ENCODE measurements at places on chromosomes 2 and 18. TPM values are rescaled to one million over a fixed set of nuclear protein-coding genes. Genes with fewer than 3 reads are reported as not detected.

- peak; percentile 75 for DNase-seq
These were observed 8.5 kb downstream of the RAB17 start for GRCh38 chr2:237581751-237582746.

DNA sequence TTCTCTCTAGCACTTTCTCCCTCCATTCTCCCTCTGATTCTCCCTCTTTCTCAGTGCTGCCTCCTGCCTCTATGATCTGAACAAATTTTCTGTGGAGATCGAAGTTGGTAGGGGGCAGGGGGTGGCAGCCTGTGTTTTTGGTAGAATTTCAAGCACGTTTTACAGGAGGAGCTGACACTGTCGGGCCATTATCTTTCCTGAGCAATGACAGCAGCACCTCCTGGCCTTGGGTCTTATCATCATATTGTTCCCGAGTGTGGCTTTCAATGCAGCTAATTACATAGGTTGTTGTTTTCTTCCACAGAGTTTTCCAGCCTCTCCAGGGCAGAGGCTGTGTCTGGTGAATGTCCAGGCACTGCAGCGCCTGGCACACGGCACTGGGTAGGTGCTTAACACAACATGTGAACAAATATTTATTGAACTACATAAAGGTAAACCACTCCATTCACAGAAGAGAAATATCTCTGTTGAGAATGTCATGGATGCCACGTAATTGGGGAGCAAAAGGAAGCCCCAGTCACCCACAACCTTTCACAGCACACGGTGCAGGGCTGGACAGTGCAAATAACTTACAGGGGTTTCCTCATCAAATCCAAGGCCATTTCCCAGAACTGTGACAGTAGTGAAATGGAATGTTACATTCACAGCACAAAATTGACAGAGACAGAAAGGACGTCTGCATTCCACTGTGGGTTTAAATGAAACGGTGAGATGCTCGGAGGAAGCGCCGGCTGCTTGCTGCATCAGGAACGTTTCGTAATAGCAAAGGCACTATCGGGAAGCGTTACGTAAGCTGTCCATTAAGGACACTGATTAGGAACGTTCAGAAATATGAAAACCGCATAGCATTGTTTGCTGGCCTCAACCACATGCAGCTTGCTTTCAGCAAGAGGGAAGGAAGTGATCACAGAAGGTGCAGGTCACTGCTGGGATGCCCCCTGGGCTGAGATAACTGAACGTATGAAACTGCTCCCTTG lies 6.5 kb upstream of the KCNG2 start:
- DNase-seq = no peak

The C2orf78 gene
- total RNA-seq = not detected

- DNase-seq = no peak
These were observed 425.3 kb downstream of the MBD2 start for GRCh38 chr18:53799134-53799533.

DNA sequence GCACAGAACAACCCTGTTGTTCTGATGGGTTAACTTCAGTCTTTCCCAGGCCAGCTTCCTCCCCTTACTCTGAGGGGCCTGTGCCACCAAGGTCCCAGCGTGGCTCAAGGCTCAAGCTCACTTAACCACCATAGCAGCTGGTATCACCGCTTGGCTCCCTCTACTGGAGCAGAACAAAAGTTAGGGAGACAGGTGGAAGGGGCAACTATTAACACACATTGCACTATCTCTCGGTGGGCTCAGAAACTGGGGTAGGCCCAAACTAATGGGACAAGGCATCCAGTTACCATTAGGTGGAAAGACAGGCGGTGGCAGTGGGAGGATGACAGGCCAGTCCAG lies 88.7 kb upstream of the ATL2 start:
- no peak for DNase-seq

DNA sequence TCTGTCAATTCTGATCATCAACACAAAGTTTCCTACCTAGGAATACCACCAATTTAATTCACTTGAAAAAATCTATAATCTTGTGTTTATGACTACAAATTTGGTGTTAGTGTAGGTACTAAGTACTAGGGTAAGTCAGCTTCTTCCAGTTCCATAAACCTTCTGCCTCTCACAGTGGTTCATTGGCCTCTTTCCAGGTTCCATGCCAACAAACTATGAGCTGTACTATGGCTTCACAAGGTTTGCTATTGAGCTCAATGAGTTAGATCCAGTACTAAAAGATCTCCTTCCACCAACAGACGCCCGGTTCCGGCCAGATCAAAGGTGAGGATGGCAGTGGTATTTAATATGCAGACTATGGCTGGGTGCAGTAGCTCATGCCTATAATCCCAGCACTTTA lies 58.8 kb downstream of the PRKRA start:
- DNase-seq = no peak

The NTSR2 gene
- not detected for total RNA-seq

GRCh38 chr2:69914164-69914949 lies 552 bp upstream of the MXD1 start:
- DNase-seq = peak; percentile 99

DNA sequence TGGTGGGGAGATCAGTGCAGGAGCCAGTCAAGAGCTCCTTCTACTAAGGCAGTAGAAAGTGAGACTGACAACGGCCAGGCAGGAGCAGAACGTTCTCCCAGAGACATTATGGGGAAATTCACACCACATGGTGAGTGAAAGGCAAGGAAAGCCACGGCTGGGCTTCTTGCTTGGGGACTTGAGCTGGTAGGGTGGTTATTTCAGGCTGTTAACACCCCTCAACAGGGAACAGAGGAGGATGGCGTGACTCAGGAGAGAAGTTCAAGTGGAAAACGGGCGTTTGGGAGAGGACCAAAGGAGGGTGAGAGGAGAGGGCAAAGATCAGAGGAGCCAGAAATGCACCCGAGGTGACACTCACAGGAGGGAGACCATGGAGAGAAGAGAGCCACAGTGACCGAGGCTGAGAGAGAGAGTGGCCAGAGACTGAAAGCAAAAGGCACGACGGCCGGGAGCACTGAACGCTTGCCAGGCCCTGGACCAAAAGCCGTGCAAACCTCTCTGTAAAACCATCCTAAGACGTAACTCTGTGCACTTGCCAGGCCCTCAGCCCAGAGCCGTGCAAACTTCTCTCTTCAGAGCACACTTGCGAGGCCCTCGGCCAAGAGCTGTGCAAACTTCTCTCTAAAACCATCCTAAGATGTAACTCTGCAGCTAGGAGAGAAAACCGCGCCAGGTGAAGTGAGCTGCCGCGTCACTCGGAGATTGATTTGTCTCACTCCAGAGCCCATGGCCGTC lies 7.7 kb downstream of the TPO start:
- no peak for DNase-seq

GRCh38 chr2:102422910-102423309 lies at the start of gene IL18RAP:
Gene IL18RAP (plus strand): TSS chr2:102423160. CDS start chr2:102423278, 118 bp downstream.
- DNase-seq = no peak

- DNase-seq = no peak
These were observed 803.2 kb upstream of the POU3F3 start for GRCh38 chr2:104050656-104051242.

GRCh38 chr18:46723856-46724415 lies 32.9 kb downstream of the ST8SIA5 start:
- DNase-seq = no peak

- DNase-seq = no peak
These were observed 16.8 kb upstream of the MBOAT2 start for GRCh38 chr2:9020267-9020666.

GRCh38 chr2:42504364-42505230 lies 10.8 kb upstream of the KCNG3 start:
- DNase-seq = no peak

The DNAJC5G gene
- total RNA-seq = 1.5 TPM

DNA sequence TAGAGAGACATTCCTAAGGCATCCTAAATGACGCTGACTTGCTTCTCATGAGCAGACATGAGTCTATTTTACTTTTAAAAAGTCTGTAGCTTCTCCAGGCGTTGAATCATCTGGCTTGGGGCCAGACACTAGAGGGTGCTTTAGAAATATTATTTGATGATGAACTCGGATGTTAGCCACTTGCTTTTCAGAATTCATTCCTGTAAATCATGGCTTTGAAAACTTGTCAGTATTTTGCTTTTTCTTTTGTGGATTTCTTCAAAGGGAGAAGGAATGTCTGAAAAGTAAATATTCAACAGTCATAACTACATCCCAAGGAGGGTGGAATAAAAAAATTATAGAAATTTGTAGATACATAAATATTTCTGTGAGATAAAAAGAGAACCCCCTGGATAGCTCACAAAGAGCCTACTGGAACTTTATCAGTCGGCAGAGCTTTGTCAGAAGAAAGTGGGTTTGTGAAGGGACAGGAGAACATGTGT lies 370.8 kb downstream of the OSR1 start:
- peak; percentile 86 for DNase-seq

DNA sequence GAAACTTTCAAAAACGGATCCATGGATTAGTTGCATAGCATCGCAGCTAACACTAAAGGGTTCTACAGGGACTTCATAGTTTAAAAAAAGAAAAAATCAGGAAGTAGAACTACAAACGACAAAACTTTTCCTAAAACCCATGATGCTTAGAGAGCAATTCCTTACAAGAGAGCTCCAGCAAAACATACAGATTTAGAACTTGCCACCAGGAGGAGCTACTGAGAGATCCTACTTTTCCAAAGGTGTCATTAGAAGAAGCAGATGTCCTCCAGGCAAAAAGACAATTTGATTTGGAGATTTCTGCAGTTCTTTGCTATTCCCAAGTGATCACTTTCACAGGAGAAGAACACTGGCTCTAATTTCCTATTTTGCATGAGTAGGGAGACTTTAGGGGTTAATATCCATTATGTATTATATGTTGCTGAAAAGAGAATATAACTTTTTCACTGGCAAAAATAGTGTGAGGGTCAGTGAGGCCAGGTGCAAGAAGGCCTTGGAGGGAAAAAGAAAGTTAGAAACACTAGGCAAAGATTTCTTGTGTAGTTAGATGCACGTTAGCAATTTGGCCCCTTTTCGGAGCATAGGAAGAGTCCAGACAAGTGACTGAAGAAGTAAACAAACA lies 436.2 kb downstream of the SUCLG1 start:
- DNase-seq = no peak

GRCh38 chr2:60959501-60959900 lies 58.0 kb upstream of the PEX13 start:
- DNase-seq = no peak

DNA sequence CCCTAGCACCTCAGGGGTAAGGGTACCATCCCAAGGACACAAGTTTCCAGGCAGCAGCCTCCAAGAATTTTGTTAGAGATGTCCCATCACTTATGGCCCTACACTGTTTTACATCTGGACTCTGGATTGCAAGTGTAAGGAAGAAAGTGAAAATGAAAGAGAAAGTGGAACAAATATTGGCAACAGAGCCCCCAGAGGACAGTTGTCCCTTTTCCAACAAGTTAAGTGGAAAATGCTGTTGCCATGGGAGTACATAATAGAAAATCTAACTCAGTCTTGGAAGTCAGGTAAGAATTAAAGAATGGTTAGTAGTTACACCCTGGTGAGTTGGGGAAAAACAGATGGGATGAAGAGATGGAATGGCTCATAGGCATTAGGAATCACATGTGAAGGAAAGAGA lies 50.6 kb downstream of the TTC21B start:
- no peak for DNase-seq
